ENCODE measurements at places on chromosomes 7 and 10. TPM values are rescaled to one million over a fixed set of nuclear protein-coding genes. Genes with fewer than 3 reads are reported as not detected.

Gene FAM237B
- not detected for polyA plus RNA-seq

DNA sequence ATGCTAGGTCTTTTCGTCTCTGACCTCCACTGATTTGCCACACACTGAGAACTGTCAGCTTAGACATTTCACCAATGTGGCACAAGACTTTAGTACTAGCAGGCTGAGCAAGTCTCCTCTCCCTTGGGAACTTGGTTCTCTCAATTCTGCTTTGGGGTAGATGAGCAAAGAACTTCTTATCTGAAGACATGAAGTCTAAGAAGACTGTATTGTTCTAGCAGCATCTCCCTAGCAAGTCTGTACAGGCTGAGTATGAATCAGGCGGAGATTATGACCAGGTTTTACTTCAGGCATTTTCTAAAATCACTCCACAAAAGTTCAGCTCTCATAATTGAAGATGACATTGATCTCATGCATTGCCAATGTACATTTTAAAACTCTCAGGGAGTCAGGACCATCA, 23.8 kb upstream of the STN1 start:
- no peak for DNase-seq

Gene LIPN
- not detected for polyA plus RNA-seq

GRCh38 chr10:31705136-31705535, 223.5 kb downstream of the ARHGAP12 start:
- DNase-seq = no peak

DNA sequence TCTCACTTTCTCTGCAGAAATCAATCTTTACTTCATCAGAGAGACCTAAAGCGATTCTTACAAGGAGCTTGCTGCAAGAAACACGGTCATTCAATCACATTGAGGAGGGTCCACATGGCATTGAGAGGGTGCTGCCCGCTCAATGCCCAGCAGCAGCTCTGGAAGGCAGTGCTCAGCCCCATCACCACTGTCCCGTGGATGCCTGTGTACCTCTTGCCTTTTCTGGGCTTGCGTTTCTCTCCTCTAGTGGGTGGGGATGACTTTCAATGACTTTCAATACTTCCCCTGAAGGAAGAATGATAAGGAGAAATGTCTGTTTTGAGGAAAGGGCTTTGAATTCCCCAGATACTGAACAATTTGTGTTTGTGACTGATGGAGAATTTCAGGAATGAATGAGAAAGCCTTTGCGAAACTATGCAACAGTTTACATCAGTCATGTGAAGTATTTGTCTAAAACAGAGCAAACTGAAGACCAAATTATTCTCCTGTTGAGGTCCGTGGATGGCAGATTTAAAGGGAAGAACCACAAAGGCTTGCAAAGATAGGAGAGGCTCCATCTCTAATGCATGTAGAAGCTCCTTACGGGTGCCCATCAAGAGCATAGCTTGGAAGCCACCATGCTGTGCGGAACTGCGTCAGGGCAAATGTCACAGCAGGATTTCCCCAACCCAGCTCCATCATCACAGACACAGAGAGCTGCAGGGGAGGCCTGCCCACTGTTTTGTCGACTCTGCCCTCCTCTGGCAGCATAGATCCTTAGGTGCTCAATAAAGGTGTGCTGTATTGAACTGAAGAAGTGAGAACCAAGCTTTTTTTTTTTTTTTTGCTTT, 6.6 kb upstream of the ZNF22 start:
- DNase-seq = peak; percentile 42

GRCh38 chr7:830069-830468, 2.2 kb upstream of the SUN1 start:
- no peak for DNase-seq

Gene PYROXD2
- 13.9 TPM for polyA plus RNA-seq

Gene TFEC
- not detected for polyA plus RNA-seq

- DNase-seq = peak; percentile 50
These were observed 120.0 kb downstream of the PDE1C start for GRCh38 chr7:31950091-31950755.

GRCh38 chr7:105656922-105657521, 75.7 kb upstream of the EFCAB10 start:
- no peak for DNase-seq

All from BJ (cell line).